ENCODE measurements at places on chromosomes 1 and 21. TPM values are rescaled to one million over a fixed set of nuclear protein-coding genes. Genes with fewer than 3 reads are reported as not detected.

Gene RGS16
- total RNA-seq: 18.4 TPM

Gene BLACAT1
- total RNA-seq: 0.40 TPM

Gene SEC16B
- 6.8 TPM for total RNA-seq

Gene ASCL5
- not detected for total RNA-seq

Gene PDC
- total RNA-seq: not detected

Gene CLCA1
- total RNA-seq: not detected

Gene SLC1A7
- total RNA-seq: not detected

GRCh38 chr1:100616121-100616621, 78.2 kb downstream of the GPR88 start:
- no peak for DNase-seq

DNA sequence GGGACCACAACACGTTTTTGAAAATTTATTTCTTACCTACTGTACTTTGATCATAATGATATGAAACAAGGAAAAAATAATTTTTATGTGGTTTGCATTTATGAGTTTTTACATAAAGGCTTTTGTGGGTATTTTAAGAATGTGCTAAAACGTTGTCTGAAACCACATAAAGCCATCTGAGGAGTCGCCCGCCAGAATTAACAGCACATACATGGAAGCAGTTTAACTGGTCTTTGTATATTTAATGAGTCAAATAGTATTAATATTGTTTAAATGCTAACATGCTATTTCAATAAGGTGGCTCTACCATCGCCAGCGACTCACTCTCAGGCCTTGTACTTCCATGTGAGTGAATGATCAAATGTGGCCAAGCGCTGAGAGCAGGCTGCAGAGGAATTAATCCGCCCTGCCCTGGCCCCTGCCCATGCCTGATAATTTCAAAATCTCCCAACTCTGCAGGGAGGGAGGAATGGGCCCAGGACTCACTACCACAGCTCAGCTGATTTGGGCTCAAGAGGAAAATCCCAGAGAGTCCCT, 49.6 kb downstream of the SLC66A1 start:
- no peak for DNase-seq

DNA sequence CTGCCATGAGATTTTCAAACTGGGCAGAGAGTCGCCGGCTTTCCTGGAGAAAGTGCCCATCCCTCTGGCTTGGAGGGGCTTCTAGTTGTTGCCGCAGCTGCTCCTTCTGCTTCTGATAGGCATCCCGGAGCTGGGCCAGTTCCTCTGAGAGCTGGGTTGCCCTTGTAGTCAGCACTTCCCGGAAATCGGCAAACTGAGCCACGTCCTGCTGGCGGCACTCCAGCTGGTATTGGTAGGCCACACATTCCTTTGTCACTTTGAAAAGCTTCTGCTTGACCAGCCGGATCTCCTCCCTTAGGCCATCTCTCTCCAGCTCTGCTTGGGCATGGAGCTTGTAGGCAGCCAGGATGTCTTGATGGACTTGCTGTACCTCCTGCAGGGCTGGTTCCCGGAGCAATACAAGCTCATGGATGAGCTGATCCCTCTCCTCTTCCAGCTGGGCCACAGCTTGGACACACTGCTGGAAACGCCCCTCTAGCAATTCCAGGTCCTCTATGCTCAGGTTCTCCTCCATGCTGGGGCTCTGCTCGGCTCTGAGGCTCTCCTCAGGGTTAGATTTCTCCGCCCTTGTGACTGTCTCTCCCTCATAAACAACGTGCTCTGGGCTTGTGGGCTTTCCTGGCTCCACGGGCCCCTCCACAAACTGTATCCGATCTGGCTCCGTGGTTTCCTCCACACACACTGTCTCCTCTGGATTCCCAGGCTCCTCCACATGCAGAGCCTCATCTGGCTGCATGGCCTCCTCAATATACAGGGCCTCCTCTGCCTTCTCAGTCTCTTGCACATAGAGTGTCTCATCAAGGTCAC, 7.3 kb downstream of the SYNC start:
- peak; percentile 55 for DNase-seq

- DNase-seq: no peak
Measured at GRCh38 chr1:93357242-93357641, 11.5 kb downstream of the DR1 start.

- DNase-seq: no peak
Measured at GRCh38 chr1:164926107-164926506, 367.1 kb downstream of the PBX1 start.

DNA sequence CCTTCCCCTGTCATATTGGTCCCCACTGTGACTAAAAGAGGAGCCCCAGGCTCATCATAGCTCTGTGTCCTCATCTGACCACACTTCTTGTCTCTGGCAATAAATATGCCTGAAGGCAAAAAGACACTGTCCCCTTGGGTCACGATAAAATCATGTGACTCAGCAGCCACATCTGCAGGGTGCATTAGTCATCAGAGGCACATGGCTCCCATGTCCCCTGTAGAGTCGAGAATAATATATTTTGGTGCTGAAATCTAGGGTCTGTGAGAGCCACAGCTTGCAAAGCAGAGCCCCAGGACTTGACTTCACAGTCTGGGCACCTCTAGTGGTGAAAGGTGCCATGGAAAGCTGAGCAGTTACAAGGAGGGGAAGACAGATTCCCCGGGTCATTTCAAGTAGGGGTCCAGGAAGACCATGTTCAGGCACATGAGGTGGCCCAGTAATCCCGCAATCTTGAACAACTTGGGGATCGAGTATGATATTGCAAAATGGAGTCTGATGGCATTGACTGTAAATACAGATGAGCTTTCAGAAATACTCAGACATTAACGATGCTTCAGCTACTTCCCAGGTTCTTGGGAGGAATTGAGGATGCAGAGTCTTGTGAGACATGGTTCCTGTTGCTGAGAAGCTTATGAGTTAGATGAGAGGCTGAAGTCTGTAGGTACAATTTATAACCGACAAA, 68.6 kb downstream of the SLC35F3 start:
- DNase-seq: no peak

- no peak for DNase-seq
Measured at GRCh38 chr1:78843111-78843510, 163.4 kb downstream of the ADGRL4 start.

DNA sequence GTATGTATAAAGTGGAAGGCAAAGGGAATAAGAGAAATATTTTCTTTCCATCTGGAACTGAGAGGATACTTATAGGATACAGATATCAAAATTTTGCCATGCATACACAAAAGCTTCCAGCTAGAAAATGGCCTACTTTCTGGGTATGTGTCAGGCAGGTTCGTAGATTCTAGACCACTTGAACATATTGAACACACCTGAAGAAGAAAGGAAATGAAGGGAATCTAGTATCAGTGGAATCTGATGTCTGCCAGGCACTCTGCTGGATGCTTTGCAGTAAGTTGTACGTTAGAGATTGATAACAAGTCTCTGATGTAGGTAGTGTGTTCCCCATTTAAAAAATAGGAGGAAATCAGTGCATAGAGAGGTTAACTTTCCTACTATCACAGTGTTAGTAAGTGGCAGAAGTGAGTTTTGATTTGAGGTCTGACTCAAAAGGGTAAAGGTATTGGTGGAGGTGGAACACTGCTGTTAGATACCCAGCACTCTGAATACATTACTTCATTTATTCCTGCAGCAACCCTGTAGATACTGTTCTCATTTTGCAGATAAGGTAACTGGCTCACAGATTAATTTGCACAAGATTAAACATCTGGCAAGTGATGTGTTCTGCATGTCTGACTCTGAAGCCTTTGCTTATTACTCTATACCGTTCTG, 3.0 kb downstream of the CAMSAP2 start:
- DNase-seq: no peak

DNA sequence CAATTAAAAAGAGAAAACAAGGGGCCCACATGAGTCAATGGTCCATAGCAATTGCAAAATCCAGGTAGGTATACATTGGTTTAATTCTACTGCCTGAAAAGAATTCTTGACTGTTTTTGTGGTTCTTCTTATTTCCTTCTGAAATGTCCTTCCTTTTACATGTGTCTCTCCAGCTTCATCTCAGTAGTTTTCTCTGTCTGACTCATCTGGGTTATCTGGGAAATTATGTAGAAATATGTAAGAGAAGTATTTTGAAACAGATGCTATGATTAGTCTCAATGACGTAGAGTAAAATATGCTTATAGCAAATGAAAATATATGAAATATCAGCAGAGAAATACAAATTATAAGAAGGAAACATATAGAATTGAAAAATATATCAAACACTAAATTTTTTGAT, 953.2 kb downstream of the BRINP3 start:
- DNase-seq: no peak

- DNase-seq: no peak
Measured at GRCh38 chr1:177091040-177091439, 73.5 kb downstream of the ASTN1 start.

- no peak for DNase-seq
Measured at GRCh38 chr21:17371450-17371849, 141.4 kb upstream of the CXADR start.

DNA sequence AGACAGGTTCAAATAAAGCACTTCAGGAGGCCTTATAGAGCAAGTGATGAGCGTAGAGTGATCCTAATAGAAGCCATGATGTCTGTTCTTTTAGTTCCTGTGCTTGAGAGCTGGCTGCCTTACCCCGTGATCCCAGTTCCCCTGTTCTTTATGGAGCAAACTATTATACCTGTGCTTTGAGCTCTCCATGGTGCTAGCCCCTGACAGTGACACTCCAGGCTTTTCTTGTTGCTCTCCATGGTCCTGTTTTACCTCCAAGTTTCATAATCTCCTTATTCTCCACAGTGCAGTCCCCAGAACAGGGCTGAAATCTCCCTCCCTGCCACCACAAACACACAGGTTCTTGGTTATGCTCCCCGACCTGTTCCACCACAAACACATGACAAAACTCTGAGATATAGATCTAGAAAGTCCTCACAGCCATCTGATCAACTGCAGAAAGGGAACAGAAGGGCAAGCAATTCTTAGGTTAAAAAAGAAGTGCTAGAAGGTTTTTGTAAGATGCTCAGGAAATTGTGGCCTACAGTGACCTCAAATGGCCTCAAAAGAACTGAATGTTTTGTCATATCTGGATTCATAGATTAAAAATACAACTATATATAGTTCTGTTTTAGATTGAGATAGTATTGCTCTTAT, 6.0 kb downstream of the CADM3 start:
- DNase-seq: no peak

GRCh38 chr1:15975358-15975804, 520 bp downstream of the ZBTB17 start:
- DNase-seq: peak; percentile 93

Measured in upper lobe of left lung (tissue), 6 donors.